Fibroblast of lung (primary cell): ENCODE measurements at places on chromosomes 7 and 10. TPM values are rescaled to one million over a fixed set of nuclear protein-coding genes. Genes with fewer than 3 reads are reported as not detected.

The ANKRD2 gene
- total RNA-seq, result 1.8 TPM in 2 replicates

The CLIP2 gene
- total RNA-seq, result 58.3 and 77.8 TPM in 2 replicates

The LEP gene
- 0.26 and 2.8 TPM in 2 replicates for total RNA-seq

The TLX1 gene
- not detected in 2 replicates for total RNA-seq

The PDZD7 gene
- 1.3 TPM in 2 replicates for total RNA-seq

The NKX6-2 gene
- total RNA-seq, result not detected in 2 replicates

The TEX36 gene
- total RNA-seq, result not detected in 2 replicates

The VAX1 gene
- not detected in 2 replicates for total RNA-seq

The SOSTDC1 gene
- total RNA-seq, result under 0.01 TPM in 1 of 2 replicates, not detected in the other

The HABP2 gene
- total RNA-seq, result not detected in 2 replicates

The FAM237B gene
- total RNA-seq, result under 0.01 TPM in 1 of 2 replicates, not detected in the other

The PRSS58 gene
- not detected in 2 replicates for total RNA-seq

The IFIT2 gene
- total RNA-seq, result 11.6 and 21.6 TPM in 2 replicates

The FBXL13 gene
- 0.66 and 1.0 TPM in 2 replicates for total RNA-seq
